ENCODE measurements at places on chromosomes 4 and X. TPM values are rescaled to one million over a fixed set of nuclear protein-coding genes. Genes with fewer than 3 reads are reported as not detected.
A peak's percentile ranks its signal among the peaks of the same experiment; 100 is the strongest.

DNA sequence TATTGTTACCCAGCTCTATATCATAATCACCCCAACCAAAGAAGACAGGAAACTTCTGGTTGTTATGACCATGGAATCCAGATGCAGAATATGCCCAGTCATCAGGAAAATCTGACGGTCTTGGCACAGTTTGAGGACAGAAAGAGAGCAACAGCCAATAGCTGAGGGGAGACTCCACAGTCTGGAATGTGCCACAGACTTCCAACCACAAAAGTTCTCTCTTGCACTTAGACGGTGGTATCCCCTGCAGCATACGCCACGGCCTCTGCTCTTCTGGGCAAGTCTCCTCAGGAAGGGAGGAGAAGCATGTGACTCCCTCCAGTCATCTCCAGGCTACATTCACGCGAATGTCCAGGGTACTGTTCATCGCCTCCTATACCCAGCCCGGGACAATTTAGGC lies 18.4 kb downstream of the ZNF827 start:
- DNase-seq = no peak

DNA sequence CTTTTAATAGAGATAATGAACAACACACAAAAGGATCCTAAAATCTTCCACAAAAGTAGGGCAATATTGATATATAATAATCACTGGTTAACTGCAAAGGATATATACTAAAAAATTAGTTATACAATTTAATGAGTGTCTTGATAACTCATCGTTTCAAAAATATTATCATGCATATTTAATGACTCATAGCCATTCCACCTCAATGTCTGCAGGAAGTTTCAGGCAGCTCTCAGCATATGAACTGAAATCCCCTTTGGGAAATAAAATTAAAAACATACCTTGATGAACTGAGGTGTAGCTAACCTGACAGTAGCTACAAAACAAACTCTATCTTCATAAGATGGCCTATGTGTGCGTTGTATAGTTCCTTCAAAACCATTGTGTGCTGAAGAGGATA lies 62.9 kb downstream of the TMEM165 start:
- no peak for DNase-seq

DNA sequence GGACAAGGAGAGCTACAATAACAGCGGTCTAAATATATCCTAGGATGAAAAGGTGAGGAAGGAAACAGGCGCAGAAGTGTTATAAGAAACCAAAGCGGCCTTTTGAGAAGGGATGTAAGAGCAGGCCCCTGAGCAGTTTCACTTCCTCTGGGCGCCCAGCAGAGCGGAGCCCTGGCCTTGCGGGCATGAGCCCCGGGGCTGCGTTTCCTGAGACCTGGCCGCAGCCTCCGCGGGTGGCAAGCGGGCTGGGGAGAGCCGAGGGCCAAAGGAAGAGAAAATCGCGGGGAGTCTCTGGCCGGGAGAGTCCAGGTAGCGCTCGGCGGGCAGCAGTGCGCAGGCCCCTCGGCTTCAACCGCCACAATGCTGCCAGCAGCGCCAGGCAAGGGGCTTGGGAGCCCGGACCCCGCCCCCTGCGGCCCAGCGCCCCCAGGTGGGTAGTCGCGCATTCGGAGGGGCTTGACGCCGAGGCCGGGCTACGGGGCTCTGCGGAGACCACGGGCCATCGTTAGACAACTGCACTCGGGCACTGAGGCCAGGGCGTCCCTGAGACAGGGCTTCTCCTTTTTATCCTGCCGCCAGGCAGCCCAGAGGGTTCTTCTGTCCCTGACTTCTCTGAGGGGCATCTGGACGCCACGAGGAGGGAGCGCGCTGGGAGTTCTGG lies at the start of gene BANK1:
Gene BANK1, plus strand, starts transcription at position 210 of the 661 bp plus-strand sequence. Its CDS starts 151 bp downstream, at position 361.
- peak; percentile 95 for DNase-seq

GRCh38 chrX:145405012-145405411 lies 157.7 kb downstream of the SPANXN1 start:
- DNase-seq = peak; percentile 1

DNA sequence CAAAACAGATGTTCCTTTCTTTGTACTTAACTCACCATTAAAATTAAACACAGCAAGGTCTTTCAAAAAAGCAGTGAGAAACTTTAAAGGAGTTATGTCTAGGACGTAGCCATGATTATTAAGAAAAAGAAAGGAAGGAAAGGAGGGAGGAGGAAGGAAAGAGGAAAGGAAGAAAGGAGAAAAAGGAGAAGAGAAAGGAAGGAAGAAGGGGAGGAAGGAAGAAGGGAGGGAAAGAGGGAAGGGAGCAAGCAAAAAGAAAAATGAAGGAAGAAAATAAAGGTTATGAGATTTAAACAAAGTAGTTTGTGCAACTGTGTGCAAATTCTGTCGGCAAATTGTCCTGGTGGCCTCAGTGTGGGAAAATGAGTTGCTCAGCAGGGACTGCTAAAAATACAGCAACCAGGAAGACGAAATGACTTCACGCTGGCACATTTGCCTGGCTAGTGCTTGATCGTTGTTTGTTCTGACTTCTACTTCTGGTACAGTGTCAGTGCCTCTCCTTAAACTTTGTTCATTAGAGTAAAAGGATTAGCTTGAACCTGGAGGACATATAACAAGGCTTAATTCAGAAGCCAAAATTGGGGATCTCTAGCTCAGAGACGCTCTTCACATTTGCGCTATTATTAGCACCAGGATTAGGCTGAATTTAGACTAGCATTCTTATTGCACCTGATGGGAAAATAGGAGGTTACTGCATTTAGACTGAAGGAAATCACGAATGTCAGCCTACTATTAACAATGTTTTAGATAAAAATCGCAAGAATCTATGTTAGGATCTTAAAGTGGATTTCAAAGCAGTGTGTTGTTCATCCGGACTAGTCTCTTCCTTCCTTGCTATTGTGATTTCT lies 81.2 kb downstream of the DCK start:
- DNase-seq = no peak

GRCh38 chr4:101784957-101785356 lies 5.6 kb upstream of the BANK1 start:
- no peak for DNase-seq

DNA sequence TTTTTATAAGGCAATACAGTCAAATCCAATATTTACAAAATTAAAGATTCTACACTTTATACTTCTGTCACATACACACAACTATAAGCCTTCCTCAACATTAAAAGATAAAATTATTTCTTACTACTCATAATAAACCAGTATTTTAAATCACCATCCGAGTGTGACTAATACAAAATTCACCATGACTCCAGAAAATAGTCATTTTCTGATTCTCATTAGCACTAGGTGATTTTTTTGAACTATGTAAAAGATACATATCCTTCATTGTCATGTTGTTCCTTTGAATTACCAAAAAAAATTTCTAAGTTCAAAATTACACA lies 646 bp upstream of the SLC7A11 start:
- no peak for DNase-seq

- DNase-seq = no peak
These were observed 665.2 kb downstream of the FAT4 start for GRCh38 chr4:125979950-125980349.

SCRG1 gene
- total RNA-seq = not detected

CFI gene
- not detected for total RNA-seq

GPAT3 gene
- 1.0 TPM for total RNA-seq

TMEM185A gene
- total RNA-seq = 28.6 TPM

Data from B cell (primary cell).